ENCODE measurements at places on chromosomes 6 and 20. TPM values are rescaled to one million over a fixed set of nuclear protein-coding genes. Genes with fewer than 3 reads are reported as not detected.

- DNase-seq, result no peak
- no peak overlapping the region for H3K4me3 ChIP-seq
- no peaks in the 10 kb centered on the region for H3K4me1 ChIP-seq
- H3K36me3 ChIP-seq, result no peaks in the 10 kb centered on the region
Measured at GRCh38 chr6:144062786-144063185, 32.6 kb downstream of the SF3B5 start.

DNA sequence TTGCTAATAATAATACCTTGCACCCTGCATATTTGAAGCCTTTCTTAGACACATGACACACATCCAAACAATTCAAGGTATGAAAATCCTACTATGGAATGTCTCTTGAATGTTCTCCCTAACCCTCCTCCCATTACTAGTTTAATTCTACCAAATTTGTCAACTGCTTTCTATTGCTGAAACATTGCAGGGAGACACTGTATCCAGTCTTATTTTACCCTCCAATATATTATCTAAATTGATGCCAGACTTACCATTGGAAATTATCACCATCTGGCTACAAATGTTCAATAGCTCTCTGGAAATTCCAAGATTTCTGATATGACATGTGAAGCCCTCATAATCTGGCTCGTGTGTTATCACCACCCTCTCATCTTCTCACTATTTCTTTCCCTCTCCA, 1027.3 kb upstream of the CITED2 start:
- H3K4me1 ChIP-seq, result no peaks in the 10 kb centered on the region
- H3K4me3 ChIP-seq, result no peak overlapping the region
- H3K27me3 ChIP-seq, result no peaks in the 10 kb centered on the region
- H3K36me3 ChIP-seq, result no peaks in the 10 kb centered on the region
- no peak for DNase-seq

DNA sequence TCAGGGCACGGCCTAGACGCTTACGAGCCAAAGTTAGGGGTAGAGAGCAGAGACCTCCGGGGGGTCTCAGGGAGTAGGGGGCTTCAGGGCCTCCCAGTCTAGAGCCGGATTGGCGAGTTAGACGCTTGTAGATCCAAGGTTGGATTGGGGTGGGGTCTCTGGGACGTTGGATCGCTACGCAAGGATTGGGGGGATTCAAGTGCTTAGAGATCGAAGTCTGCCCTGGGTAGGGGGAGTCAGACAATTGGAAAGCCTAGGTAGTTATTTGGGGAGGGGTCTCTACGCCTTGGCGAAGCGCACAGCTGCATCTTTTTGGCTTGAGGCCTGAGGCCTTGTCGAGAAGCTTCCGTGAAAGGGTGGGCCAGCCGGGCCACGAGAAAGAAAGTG, 469 bp downstream of the STX16 start:
- no peaks in the 10 kb centered on the region for H3K36me3 ChIP-seq
- no peaks in the 10 kb centered on the region for H3K27me3 ChIP-seq
- peak overlapping the region; percentile 96 for H3K27ac ChIP-seq
- peak overlapping the region; percentile 84 for H3K4me3 ChIP-seq
- DNase-seq, result no peak

GRCh38 chr6:133259561-133259960, 18.4 kb downstream of the EYA4 start:
- H3K27me3 ChIP-seq, result no peaks in the 10 kb centered on the region
- H3K27ac ChIP-seq, result no peak overlapping the region
- no peaks in the 10 kb centered on the region for H3K4me1 ChIP-seq
- no peaks in the 10 kb centered on the region for H3K36me3 ChIP-seq

DNA sequence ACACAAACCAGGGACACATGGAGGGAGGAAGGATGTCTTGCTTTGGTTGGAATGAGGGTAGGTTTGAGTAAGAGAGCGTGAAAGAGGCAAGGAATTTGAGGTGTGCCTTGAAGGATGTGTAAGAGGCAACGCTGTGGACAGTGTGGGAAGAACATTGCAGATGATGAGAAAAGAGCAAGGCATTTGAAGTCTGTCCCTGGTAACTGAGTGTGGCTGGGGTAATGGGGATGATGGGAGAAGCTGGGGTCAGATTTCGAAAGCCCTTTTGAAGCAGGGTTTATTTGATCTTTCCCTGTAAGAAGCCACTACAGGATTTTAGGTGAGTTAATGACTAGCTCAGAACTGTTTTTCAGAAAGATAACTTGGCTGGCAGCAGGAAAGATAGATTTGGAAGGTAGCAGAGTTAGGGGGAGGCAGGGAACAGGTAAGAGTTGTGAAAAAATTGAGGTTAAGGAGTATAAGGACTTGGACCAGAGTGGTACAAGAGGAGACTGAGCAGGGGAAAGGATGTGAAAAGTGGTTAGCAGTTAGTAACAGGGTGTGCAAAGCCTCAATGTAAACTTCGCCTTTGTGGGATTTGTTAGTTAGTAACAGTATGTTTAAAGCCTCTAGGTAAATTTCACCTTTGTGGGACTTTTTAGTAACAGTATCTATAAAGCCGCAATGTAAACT, 17.7 kb downstream of the UTRN start:
- no peaks in the 10 kb centered on the region for H3K27me3 ChIP-seq
- H3K4me3 ChIP-seq, result no peak overlapping the region
- H3K4me1 ChIP-seq, result peaks cover 20% of the 10 kb centered on the region
- DNase-seq, result no peak

- H3K4me3 ChIP-seq, result no peak overlapping the region
- H3K4me1 ChIP-seq, result peaks cover 15% of the 10 kb centered on the region
- H3K36me3 ChIP-seq, result no peaks in the 10 kb centered on the region
- DNase-seq, result no peak
Measured at GRCh38 chr6:111657146-111657545, 51.5 kb upstream of the TRAF3IP2 start.

- no peaks in the 10 kb centered on the region for H3K27me3 ChIP-seq
- H3K27ac ChIP-seq, result no peak overlapping the region
Measured at GRCh38 chr6:157755746-157756411, 67.2 kb upstream of the SNX9 start.

- peak overlapping the region; percentile 61 for H3K27ac ChIP-seq
- peak overlapping the region; percentile 70 for H3K4me3 ChIP-seq
- peaks cover 28% of the 10 kb centered on the region for H3K4me1 ChIP-seq
- peaks cover 5% of the 10 kb centered on the region for H3K27me3 ChIP-seq
- H3K36me3 ChIP-seq, result no peaks in the 10 kb centered on the region
Measured at GRCh38 chr20:38804682-38805501, 605 bp upstream of the PPP1R16B start.

The RBM24 gene
- total RNA-seq, result 194 TPM

The RIPOR2 gene
- 7.3 TPM for total RNA-seq

The MOXD1 gene
- total RNA-seq, result 9.3 TPM

DNA sequence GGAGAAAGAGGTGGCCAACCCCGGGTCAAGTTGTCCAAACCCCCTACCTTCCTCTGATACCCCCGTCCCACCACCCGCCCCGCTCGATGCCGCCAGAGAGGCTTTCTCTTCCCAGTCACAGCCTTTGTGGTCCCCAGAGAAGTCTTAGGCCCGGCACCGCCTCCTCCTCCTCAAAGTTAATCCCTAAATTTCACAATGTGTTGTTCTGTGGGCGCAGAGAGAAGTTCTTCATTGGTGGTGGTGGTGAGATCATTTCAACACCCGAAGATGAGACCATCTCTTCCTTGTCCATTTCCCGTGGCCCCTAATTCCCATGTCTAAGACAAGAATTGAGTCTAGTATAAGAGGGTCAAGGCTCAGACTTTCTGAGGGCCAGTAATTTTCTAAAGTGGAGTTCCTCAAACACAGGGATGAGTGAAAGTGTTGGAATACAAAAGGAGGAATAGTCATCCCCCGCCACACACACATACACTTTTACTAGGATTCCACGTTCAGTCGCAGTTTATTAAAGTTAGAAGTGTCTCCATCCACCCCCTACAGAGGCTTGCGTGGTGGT, 10.4 kb downstream of the TRIM31 start:
- peaks cover 34% of the 10 kb centered on the region for H3K4me1 ChIP-seq
- peak overlapping the region; percentile 55 for H3K4me3 ChIP-seq
- peak overlapping the region; percentile 68 for H3K27ac ChIP-seq
- H3K27me3 ChIP-seq, result no peaks in the 10 kb centered on the region
- no peaks in the 10 kb centered on the region for H3K36me3 ChIP-seq

The FAM83D gene
- total RNA-seq, result 1.1 TPM

The REM1 gene
- total RNA-seq, result 3.1 TPM

The OPRM1 gene
- not detected for total RNA-seq

The SPDEF gene
- total RNA-seq, result 0.22 TPM

- H3K36me3 ChIP-seq, result no peaks in the 10 kb centered on the region
- H3K27me3 ChIP-seq, result no peaks in the 10 kb centered on the region
- H3K4me1 ChIP-seq, result no peaks in the 10 kb centered on the region
- H3K27ac ChIP-seq, result no peak overlapping the region
Measured at GRCh38 chr6:92114797-92115196, 1304.6 kb downstream of the EPHA7 start.

Data from right atrium auricular region (tissue), 2 donors.